ENCODE measurements at places on chromosomes 3 and 15.

DNA sequence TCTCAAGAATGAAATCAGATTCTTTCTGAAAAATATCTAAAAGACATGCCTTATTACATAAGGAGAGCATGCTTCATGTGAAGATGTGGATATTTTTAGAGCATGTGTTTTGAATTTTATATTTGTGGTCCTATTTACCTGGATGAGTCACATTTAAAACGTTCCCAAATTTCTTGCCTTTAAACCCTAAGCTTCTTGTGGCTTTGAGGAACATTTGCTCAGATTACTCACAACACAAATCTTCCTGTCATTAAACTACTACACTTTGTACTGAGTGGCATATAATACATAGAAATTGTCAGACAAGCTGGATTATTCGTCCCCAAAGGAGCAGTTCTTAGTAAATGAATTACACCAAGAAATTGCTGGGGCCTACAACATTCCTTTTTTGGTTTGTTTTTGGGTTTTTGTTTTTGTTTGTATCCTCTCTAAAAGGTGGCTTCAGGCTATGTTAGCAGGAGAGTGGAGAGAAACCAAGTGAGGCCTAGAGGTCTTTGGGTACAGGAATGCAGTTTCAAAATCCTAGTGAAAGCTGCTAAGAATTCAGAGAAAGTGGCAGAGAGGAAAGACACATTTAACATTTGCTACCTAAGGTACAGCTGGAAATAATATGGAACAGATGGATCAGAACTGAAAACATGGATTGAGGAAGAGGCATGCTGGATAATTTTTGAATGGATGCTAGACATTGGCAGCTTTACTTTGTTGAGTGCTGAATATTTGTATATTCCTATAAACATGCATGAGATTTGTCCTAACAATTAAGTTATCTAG lies 128.1 kb downstream of the RPL22L1 start:
- DNase-seq = no peak

GRCh38 chr3:151768393-151768930 lies 34.7 kb downstream of the AADACL2 start:
- DNase-seq = no peak

DNA sequence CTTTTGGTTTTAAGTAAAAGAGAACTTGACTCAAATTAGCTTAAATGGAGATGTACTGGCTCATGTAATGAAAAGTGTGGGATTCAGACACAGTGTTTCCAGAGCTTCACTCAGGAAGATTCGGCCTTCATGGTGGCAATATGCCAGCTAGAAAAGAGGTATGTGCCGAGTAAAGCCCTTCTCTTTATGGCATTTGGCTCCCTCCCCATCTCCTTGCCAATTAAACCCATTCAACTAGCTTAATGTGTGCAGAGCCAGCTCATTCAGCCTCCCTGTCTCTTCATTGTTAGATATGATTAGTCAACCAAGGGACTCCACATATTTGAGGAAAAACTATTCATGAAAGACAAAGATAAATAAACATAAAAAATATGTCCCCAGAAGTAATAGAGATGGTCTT lies 15.0 kb upstream of the TRANK1 start:
- DNase-seq = no peak

DNA sequence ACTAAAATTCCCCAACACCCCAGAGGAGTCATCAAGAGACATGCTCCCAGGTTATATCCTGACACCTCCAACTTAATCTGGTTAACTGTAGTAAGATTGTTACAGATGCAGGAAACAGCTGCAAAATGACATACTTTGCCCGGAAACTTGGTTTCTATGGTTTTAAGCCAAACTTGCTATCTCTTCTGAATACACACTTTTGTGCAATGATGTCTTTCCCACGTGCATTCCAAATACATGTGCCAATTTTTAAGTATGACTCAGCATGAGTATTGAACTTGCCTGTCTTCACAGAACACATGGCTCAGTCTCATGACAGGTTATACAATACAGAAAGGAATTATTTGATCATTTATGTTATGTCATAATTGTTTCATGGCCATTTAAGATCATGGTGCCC lies 207.0 kb upstream of the DCBLD2 start:
- DNase-seq = no peak

GRCh38 chr3:130470126-130470525 lies 46.9 kb upstream of the COL6A6 start:
- DNase-seq = no peak

DNA sequence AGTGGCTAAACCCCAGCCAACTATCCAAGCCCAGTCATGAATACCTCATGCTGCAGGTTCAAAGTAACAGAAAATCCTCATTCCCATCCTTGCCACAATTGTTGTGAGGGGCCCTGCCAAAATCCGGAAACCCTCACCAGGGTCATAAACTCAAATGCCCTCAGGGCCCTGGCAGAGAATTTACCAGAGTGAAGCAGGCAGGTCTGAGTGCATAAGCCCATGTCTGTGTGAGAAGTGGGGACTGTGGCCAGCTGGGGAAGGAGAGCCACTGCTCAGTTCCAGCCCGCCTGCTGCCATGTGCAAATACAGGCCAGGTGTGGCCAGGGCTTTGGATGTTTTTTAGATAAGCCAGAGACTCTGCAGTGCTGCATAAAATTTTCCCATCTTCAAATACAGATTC lies 7.0 kb downstream of the CEP152 start:
- DNase-seq = no peak

- no peak for DNase-seq
Observed at GRCh38 chr3:45123030-45123429, 23.1 kb downstream of the CDCP1 start.

DNA sequence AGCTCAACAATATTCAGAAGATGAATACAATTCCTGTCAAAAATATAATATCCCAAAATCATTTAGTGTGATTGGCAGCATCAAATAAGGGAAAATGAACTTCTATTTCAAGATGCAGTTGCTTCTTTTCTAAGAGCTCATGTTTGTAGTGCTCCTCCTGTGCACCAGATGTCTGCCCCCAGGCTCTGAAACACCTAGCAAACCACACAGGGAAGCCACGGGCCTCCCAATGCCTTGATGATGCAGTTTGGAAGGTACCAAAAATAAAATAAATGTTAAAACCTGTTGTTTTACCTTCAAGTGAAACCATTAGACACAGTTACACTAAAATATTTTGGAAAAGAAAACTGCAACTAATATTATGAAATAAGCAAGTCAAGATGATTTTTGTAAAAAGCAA lies 22.2 kb downstream of the CFAP20DC start:
- DNase-seq = no peak

- DNase-seq = no peak
Observed at GRCh38 chr3:59436164-59436958, 386.5 kb upstream of the CFAP20DC start.

DNA sequence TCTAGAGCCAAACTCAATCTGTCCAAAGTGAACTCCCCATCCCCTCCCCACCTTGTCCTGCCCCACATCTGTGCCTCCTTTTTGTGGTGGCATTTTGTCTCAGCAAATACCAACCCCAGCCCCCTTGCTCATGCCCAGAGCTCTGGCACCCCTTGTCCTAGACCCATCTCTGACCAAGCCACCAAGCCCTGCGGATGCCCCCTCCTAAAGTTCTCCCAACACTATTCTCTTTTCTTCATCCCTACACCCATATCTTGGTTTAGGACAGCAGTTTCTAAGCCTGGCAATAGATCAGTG lies 17.7 kb downstream of the ACAA1 start:
- no peak for DNase-seq

- no peak for DNase-seq
Observed at GRCh38 chr3:13188181-13188779, 115.1 kb upstream of the IQSEC1 start.

- DNase-seq = no peak
Observed at GRCh38 chr3:40597441-40597840, 72.7 kb downstream of the ZNF621 start.

GRCh38 chr3:155386919-155387318 lies 93.4 kb upstream of the STRIT1 start:
- no peak for DNase-seq

DNA sequence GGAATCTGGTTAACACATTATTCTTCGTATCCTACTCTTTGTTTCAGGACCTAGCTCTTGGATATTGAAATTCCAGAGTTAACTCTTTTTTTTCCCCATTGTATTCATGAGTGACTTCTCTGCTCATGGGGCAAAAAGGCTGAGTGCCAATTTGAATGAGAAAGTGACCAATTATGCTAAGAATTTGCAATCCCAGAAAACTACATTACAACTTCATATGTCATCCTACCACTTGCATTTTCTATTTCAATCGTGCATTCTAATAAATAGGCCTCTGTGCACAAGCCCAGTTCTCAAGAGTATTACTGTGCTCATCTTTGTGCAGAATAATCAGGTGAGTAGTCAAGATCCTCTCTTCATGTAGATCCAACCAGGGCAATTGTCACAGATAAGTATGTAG lies 537.8 kb downstream of the OTOL1 start:
- no peak for DNase-seq

GRCh38 chr3:156551746-156552145 lies 3.2 kb downstream of the SSR3 start:
- DNase-seq = no peak

- DNase-seq = no peak
Observed at GRCh38 chr15:70252951-70253320, 155.2 kb upstream of the TLE3 start.

GRCh38 chr15:67753891-67754290 lies 71.4 kb upstream of the SKOR1 start:
- no peak for DNase-seq

DNA sequence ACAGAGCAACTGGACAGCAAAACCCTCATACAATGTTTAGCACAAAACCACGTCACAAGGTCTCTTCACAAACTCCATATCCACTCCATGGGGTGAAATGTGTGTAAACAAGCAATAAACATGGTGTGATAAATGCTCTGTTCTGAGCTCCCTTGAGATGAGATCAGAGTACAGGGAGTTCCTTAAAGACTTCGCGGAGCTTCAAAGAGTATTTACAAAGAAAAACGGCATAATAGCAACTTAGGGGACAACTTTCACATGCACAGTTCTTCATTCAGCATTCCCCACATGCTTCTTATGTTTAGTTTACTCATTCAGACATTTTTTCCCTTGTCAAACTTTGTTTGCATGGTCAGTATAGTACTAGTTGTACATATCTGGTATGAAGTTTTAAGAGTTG lies 52.5 kb upstream of the SUCLG2 start:
- DNase-seq = no peak

DNA sequence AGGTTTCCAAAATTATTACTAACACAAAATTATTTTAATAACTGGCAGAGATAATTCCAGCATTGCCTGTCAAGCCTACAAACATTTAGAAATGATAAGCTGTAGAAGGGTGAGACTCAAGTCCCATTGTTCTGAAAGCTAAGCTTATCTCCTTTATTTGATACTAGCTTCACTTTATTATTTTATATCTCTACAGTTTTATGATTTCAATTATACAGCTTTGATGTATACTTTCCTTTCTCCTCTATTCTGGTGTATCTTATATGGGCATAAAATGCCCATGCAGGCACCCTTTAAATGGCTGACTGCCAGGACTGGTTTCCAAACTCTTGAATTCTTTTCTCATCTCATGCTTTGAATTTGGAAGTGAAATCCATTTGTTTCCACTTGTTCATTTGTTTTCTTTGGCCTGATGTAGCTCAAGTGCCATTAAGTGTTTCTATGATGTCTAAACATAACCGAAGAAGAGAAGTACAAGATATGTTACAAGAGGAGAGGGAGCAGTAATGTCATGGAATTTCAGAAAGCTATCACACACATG lies 372.1 kb upstream of the ARHGEF26 start:
- DNase-seq = no peak

- DNase-seq = no peak
Observed at GRCh38 chr3:127097481-127097880, 95.5 kb upstream of the PRR23E start.

- DNase-seq = no peak
Observed at GRCh38 chr3:114351123-114351821, 57.4 kb downstream of the TIGIT start.
